Amniotic stem cell (primary cell): ENCODE measurements at places on chromosomes 16 and 17.

- DNase-seq, result no peak
Measured at GRCh38 chr16:71357681-71358080, 842 bp upstream of the CALB2 start.

- DNase-seq, result no peak
Measured at GRCh38 chr16:80230328-80231120, 310.3 kb upstream of the DYNLRB2 start.

GRCh38 chr17:55318081-55318480, 53.3 kb downstream of the HLF start:
- DNase-seq, result no peak

GRCh38 chr17:49156256-49156655, 23.7 kb downstream of the B4GALNT2 start:
- no peak for DNase-seq

GRCh38 chr16:23847948-23848347, 12.2 kb downstream of the PRKCB start:
- no peak for DNase-seq

- DNase-seq, result no peak
Measured at GRCh38 chr17:31093866-31094599, 744 bp upstream of the NF1 start.

GRCh38 chr16:1907226-1907860, 10.9 kb downstream of the HS3ST6 start:
- no peak for DNase-seq

DNA sequence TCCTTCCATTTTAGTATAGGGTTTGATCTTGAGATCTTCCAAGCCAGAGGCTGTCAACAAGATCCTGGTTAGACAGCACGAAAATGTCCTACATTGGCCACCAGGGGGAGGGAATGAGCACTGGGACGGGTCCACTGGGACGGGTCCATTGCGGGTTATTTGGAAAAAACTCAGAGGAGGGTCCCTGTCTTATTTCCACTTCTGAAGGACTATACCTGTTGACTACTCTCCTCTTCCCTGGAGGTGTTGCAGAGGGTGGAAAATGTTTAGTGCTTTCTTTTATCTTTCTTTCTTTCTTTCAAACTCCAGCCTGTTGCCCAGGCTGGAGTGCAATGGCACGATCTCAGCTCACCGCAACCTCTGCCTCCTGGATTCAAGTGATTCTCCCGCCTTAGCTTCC, 2.5 kb downstream of the TTLL6 start:
- DNase-seq, result no peak
